ENCODE measurements at places on chromosomes 4 and X. TPM values are rescaled to one million over a fixed set of nuclear protein-coding genes. Genes with fewer than 3 reads are reported as not detected.

GRCh38 chr4:48311896-48312295 lies 29.4 kb upstream of the SLAIN2 start:
- DNase-seq = peak; percentile 31

GRCh38 chr4:87103691-87104187 lies 116.7 kb downstream of the KLHL8 start:
- peak; percentile 86 for DNase-seq

DNA sequence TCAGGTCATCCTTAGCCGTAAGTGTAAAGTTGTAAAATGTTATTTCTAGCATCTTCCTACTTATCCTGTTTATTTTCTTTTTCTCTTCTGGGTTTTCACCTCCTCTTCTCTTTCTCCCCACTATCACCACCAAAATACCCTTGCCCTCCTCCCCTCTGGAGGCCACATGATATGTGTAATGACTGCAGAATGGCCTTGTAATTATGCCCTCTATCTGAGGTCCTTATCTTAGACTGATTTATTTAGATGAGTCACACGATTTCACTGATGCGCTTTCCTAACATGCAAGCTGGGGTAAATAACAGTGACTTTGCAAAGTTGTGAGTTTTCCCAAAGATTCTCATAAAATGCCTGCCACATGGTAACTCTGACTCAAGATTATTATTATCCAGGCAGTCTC lies 231.8 kb upstream of the GPRIN3 start:
- no peak for DNase-seq

GRCh38 chr4:153408932-153409331 lies 57.2 kb upstream of the TMEM131L start:
- DNase-seq = no peak

DNA sequence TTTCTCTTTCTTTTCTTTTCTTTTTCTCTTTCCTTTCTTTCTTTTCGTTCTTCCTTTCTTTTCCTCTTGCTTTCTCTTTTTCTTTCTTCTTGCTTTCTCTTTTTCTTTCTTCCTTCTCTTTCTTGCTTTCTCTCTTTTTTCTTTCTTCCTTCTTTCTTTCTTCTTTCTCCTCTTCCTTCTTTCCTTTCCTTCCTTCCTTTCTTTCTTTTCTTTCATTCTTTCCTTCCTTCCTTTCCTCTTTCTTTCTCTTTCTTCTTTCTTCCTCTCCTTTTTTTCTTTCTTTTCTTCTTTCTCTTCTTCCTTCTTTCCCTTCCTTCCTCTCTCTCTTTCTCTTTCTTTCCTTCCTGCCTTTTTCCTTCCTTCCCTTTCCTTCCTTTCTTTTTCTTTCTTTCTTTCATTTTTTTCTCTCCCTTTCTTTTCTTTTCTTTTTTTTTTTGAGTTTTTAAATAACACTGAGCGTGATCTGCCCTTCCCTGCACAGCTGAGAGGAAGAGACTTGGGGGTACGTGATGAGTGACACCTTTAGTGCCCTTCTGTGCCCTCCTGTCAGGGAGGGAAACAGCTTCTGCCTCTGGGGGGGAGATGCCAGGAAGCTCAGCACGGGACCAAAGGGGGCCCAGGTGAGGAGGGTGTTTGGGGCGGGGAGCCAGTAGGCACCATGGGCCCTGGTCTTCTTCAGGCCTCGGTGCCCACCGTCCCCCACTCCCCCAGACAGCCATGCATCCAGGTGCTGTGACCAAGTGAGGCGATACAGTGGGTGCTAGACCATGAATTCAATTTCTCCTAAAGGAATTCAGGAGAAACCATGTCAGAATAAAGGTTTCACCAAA lies 36.6 kb upstream of the CDKN2AIP start:
- no peak for DNase-seq

DNA sequence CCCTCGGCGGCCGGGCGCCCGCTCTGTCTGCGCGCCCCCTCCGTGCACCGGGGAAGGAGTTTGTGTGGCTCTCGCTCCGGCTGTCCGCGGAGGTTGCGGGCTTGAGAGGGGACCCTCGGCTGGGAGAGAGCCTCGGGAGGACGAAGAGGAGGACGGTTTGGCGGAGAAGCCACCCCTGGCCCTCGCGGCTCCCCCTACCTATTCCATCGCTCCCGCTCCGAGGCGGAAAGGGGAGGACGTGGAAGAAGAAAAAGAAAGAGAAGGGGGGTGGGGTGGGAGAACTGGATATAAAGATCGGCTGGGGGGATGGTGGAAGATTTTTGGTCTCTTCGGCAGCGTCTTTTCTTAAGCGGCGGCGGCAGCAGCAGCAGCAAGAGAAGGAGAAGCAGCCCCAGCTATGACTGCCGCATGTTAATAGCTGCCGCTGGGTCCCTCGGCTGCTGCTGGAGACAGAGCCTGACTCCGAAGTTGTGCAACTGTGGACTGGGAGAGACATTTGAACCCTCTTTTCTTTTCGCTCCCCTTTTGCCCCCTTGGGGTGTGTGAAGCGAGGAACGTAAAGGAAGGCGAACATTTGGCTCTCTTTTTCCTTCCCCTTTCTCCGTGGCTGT lies 895 bp downstream of the ADGRL3 start:
- no peak for DNase-seq

GRCh38 chr4:8378101-8378724 lies 62.3 kb downstream of the ACOX3 start:
- no peak for DNase-seq

- DNase-seq = no peak
Measured at GRCh38 chrX:106874075-106874474, 29.1 kb downstream of the RIPPLY1 start.

DNA sequence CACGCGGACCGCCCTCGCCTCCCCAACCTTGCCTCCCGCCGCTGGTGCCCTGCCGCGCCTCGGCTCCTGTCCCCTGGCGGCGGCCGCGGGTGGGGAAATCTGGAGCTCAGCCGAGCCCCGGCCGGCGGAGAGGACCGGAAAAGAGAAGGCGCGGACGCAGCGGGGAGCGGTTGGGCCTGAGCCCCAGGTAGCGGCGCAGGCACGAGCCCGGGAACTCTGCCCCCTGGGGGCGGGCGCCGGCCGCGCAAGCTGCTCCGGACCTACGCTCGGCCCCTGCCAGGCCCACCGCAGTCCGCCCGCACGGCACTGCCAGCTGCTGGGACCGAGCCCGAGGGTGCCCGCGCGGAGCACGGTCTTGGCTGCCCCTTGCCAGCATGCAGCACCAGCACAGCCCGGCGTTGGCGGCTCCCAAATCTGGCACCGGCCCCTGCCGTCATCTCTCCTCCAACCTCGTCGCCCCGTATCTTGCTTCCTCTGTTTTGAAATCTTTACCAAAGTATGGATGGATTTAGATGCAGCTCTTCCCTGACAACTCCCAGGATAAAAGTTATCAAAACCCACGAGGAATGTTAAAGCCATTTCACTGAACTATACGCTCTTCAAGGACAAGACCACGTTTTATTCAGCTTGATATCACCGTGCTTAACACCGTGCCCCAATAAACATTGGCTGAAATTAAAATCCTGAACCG lies at the start of gene PRSS12:
Gene PRSS12 (minus strand): TSS at position 161 of the 691 bp plus-strand sequence. CDS start 283 bp downstream, outside the sequence.
- DNase-seq = peak; percentile 63

GRCh38 chrX:47802589-47802988 lies 34.1 kb upstream of the ZNF81 start:
- DNase-seq = no peak

SAGE1 gene
- polyA plus RNA-seq = not detected

ADGRA3 gene
- 13.5 TPM for polyA plus RNA-seq

BEND2 gene
- not detected for polyA plus RNA-seq

CXCL3 gene
- 6.2 TPM for polyA plus RNA-seq

NLRP2B gene
- polyA plus RNA-seq = not detected

PAGE5 gene
- polyA plus RNA-seq = not detected

Measured in foreskin keratinocyte (primary cell).